Right renal cortex interstitium (tissue), 3 donors: ENCODE measurements at places on chromosomes 16 and 17. TPM values are rescaled to one million over a fixed set of nuclear protein-coding genes. Genes with fewer than 3 reads are reported as not detected.

- DNase-seq: no peak
These were observed 62.2 kb downstream of the TNRC6C start for GRCh38 chr17:78020717-78021108.

GRCh38 chr17:4467287-4467686, 31.4 kb upstream of the SPNS2 start:
- no peak for DNase-seq

GRCh38 chr17:59754552-59754951, 47.1 kb downstream of the VMP1 start:
- DNase-seq: no peak

TBX4 gene
- 0.31 TPM for polyA plus RNA-seq

CLDN6 gene
- polyA plus RNA-seq: 31.0 TPM
